ENCODE measurements at places on chromosomes 1 and 21.

- no peak for DNase-seq
Measured at GRCh38 chr1:108569097-108569728, 9.3 kb downstream of the EEIG2 start.

DNA sequence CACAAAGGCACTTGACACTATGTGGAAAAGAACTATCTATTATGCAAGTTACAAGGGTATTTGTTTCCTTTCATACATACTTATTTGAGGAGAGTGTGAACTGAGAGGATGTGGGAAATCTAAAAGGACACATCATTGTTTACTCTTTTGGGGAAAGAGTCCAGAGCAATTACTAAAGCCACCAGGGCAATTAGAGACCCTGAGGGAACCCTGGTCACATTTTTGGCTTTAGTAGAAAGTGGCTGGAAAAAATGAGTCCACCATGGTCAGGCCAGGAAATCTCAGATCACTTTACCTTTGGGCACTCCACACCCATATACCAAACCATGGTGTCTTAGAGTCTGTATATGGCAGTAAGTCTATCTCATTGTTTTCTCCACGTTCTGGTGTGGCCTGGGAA is 243.3 kb downstream of the HLX start:
- DNase-seq = no peak

GRCh38 chr1:167854184-167854583 is 59.8 kb downstream of the ADCY10 start:
- no peak for DNase-seq

DNA sequence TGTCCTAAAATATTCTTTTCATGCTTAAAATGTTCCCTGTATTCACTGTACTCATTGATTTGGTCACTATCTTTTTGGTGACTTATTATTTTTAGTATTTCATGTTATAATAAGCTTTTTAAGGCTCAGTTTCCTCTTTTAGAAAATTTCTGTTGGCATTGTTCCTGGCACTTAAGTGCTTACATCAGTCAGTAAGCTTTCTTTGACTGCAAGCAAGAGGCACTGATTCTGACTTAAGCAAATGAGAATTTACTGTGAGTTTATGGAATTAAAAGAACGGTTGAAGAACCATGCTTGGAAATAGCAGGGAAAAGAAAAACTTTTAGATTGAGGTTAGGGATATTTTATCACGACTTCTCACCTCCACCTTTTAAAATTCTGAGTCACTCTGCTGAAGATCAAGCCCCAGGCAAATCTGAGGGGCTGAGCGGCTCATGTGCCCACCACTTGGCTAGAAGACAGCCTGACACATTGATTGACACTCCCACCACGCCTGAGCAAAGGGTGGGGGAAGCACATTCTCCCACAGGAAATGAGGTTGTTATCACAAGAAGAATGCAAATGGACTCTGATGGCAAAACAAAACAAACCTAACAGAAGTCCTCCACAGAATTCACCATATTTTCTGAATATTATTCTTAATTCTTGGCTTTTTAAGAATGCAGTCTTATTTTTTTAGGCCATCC is 102.8 kb downstream of the KCTD3 start:
- DNase-seq = no peak

DNA sequence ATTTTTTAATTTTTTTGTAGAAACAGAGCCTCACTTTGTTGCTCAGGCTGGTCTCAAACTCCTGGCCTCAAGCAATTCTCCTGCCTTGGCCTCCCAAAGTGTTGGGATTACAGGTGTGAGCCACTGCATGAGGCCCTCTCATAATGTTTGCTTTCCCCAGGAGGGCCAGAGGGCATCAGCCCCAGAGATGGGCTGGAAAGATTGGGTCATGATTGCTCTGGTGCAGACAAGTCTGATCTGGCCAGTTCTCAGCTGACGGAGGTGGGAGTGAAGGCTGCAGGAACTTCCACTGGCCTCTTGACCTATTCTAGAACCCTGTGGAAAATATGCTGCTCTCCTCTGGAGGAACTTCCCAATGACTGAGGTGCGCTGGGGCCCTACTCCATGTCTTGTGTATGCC is 43.4 kb upstream of the RD3 start:
- no peak for DNase-seq

DNA sequence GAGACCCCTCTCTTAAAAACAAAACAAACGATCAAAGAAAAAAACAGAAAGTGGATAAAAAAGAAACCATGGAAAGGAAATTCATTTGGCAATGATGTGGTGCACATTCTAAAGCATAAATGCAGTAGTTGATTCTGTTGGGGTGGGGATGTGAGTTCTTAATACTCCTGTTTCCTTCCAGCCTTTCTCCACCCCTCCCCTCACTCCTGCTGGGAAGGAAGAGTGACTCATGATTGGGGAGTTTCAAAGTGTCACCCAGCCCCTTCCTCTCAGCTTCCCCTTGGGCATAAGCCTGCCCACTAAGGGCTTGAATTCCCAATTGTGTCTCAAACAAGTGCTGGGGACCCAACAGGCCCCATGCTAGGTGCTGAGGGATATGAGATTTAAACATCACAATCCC is 6.7 kb upstream of the PINK1 start:
- no peak for DNase-seq

DNA sequence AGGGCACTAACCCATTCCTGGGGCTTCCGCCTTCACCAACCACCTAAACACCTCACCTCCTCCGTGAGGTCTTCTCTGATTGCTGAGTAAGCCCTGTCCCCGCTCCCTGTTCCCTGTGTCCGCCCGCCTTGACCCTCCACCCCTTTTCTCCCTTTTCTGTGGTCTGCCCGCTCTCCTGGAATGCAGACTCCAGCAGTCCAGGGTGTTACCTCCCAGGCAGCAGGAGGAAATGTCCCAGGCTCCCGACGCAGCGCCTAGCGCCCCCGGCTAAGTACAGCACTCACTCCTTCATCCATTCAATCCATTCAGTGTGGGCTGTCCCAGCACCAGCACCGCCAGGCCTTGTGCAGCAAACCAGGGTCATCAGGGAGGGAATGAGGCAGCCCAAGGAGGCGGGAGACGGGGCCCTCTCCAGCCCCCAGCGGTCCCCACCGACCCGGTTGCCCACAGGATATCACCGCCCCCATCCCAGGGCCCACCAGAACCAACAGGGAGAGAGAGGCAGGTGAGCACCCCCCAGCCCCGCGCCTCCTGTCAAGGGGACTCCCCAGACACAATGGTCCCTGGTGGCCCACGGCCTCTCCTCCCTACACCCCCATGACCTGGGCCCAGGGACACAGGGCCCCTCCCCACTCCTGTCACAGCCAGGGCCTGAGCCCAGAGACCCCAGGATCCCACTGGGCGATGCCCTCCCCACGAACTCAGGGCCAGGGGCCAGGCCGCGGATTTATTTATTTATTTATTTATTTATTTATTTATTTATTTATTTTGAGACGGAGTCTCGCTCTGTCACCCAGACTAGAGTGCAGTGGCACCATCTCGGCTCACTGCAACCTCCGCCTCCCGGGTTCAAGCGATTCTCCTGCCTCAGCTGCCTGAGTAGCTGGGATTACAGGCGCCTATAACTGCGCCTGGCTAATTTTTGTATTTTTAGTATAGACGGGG is 10.2 kb downstream of the TNFRSF14 start:
- DNase-seq = no peak

GRCh38 chr1:4931486-4931885 is 277.1 kb downstream of the AJAP1 start:
- DNase-seq = no peak

DNA sequence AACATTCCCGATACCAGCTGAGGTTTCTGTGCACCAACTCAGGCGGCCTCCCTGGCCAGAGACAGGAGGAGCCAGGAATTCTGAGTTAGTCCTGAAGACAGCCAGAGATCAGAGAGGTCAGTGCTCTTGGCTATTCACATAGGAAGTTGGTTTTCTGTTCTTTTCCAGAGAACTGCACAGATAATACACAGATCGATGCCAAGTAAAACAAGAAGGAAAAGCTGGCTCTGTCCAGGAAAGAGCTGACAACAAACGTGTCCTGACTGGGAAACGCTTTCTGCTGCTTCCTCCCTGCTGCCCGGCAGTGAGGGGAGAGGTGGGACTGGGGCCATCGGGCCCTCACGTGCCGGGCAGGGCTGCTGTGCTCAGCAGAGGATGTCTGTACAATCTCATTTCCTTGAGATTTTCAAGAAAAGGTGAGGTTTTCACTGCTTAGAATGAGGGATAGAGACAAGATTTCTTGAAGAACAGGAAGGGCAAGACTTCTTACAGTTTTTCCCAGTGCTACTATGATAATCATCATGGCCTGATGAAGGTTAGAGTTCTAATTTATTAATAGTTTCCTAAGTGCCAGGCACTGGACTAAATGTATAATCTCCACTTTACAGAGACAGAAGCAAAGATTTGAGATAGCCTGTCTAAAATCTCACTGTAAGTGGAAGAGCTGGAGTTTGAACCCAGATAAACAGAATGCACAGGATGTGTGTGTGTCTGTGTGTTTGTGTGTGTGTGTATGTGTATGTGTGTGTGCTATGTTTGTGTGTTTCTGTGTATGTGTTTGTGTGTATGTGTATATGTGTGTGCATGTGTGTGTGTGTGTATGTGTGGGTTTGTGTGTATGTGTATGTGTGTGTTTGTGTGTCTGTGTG is 211.0 kb upstream of the RAB4A start:
- no peak for DNase-seq

DNA sequence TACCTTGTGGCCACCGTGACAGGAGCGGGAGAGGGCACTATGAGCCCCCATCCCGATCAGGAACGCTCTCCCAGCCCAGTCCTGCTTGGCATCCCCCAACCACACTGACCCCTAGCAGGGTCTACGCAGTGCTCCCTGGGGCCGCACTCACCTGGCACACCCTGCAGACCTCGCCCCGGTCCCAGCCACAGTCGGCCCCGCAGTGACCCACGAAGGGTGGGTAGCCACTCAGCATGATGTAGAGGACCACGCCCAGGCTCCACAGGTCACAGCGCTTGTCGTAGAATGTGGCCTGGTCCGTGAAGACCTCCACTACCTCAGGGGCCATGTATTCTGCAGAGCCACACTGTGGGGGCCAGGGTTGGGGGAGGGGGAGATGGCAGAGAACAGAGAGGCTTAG is 11.1 kb upstream of the KNCN start:
- DNase-seq = no peak

GRCh38 chr1:228373681-228374571 is 32.7 kb downstream of the TRIM11 start:
- DNase-seq = no peak

DNA sequence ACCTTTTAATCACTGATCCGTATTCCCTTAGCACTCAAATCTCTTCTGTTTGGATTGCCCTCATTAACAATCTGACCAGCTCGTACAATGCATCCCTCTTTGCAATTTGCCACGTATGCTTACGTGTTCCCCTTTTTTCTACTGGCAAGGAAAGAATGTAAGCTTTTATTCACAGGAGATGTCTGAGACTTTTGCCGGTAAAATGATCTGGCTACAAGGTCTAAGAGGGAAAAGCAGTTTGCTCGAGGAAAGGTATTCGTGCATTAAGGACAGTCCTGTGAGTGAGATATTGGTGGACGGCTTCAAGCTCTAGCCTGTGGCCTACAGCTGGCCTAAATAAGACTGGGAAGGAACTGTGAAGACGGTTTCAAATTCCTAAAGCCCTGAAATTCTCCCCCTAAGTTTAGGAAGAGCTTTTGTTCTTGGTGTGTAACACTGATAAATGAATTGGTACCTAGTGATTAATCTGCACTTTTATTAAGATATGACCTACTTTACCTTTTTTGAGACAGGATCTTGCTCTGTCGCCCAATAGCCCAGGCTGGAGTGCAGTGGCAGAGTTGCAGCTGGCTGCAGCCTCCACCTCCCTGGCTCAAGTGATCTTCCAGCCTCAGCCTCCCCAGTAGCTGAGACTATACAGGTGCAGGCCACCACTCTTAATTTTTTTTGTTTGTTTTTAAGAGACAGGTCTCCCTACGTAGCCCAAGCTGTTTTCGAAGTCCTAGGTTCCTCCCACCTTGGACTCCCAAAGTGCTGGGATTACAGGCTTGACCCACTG is 895 bp upstream of the UBR4 start:
- DNase-seq = no peak

GRCh38 chr21:45442276-45442675 is 37.3 kb downstream of the COL18A1 start:
- DNase-seq = no peak

DNA sequence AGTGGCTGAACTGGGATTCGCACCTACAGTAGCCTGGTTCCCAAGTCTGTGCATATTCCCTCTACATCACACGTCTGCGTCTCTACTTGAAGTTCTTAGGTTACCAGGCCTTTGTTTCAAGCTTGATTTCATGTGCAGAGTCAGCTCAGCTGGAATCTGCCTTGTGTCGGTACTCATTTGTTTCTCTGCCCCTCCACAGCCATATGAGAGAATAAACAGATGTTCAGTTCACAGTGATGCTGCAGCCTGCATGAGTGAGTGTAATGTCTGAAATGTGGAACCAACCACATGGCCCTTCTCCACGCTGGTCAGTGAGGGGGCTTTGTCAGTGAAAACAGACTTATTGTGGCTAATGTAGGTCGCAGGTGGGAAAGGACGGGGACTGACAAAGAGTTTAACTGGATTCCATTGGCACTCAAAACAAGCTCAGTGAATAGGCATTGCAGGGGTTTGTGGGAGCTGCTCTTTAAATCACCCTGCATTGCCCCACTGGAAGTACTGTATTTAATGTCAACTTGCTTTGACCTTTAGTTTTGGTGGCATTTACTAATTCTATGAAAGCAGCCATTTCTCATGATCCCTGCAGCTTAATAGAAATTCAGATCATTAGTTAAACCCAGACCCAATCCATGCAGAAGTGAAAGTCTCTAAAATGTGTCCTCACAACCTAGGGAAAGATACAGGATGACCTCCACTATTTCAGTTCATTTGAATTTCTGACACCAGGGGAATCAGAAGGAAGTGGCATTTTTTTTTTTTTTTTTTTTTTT is 136.4 kb upstream of the FAM78B start:
- DNase-seq = no peak

DNA sequence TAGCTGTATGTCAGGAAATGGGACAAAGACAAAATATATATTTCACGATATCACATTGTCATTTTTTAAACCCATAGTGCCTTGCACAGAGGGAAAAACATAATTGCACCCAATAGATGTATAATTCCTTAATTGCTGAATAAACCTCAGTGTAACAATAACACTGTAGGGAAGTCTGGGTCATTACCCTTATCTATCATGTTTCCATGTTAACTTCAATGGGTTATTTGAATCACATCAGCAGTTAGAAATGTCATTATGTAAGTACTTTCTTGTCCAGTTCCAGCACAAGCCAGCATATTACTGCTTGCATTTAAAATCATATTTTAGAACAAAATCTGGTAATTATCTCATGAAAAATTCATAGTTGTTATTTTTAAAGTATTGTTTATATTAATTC is 222.7 kb downstream of the HMCN1 start:
- DNase-seq = no peak

- DNase-seq = no peak
Measured at GRCh38 chr1:62353853-62354252, 34.6 kb upstream of the KANK4 start.

DNA sequence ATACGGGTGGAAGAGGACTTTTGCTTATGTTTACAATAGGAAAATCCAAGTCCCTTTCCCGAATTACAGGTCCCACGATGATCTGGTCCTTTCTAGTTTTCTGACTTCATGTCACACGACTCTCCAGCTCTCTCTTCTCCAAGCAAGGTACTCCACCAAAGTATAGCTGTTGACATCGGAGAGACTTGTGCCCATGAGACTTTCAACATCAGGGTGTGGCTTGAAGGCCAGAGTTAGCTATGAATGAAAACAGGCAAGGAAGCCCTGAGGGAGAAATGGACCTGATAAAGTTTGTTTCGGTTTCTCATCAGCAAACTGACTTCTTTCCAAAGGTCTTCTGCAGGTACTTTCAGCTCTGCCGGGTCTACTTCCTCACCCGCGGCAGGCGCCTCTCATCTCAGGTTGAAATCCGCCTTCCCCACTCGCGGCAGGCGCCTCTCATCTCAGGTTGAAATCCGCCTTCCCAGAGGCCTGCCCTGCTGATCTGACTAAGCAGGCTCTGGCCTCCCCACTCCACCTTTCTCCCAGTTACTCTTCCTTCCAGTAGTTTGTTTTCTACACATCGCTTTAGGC is 2.1 kb upstream of the PER3 start:
- no peak for DNase-seq

Data from nephron progenitor cell (in vitro differentiated cells).